ENCODE measurements at places on chromosomes 2 and 18. TPM values are rescaled to one million over a fixed set of nuclear protein-coding genes. Genes with fewer than 3 reads are reported as not detected.
A peak's percentile ranks its signal among the peaks of the same experiment; 100 is the strongest.

DNA sequence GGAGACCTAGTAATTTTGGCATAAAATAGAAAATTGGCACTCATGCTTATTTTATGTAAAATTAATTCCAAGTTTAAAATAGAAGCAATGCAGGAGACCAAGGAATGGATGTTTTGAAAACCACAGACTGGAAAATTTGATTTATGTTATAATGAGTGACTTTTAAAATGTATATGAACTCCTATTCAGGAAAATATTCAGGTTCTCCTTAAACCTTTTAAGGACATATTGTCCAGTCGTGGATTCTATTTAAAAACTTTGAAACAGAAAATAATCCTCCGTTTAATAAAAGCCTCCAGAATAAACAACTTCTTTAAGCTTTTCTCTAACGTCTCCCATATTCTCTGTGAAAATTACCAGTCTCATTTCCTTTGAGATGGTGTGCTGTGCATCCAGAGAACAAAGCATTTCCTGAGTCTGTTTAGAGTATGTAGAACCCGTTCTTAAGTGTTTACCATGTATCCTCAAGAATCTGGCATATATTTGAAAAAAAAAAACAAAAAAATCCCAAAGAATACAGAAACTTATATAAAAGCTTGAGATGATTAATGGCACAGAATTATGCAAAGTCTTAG is 8.6 kb upstream of the YES1 start:
- no peak for DNase-seq

GRCh38 chr2:192243488-192243887 is 48.8 kb upstream of the TMEFF2 start:
- peak; percentile 0 for DNase-seq

DNA sequence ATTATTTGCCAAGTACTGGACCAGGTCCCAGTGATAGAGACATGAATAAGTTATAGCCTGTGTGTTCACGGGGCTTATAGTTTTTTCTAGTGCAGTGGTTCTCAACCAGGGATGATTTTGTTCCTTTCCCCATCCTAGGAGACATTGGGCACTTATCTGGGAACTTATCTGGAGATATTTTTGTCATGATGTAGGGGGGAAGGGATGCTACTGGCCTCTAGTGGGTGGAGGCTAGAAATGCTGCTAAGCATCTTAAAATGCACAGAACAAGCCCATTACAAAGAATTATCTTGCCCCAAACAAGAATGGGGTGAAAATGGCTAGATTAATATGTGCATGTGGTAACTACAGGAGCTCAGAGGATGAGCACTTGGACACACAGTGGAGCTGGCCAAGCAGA is 75.2 kb downstream of the KLHL29 start:
- peak; percentile 34 for DNase-seq

Gene COLEC11
- total RNA-seq = not detected

Gene MYO7B
- 0.44 TPM for total RNA-seq

DNA sequence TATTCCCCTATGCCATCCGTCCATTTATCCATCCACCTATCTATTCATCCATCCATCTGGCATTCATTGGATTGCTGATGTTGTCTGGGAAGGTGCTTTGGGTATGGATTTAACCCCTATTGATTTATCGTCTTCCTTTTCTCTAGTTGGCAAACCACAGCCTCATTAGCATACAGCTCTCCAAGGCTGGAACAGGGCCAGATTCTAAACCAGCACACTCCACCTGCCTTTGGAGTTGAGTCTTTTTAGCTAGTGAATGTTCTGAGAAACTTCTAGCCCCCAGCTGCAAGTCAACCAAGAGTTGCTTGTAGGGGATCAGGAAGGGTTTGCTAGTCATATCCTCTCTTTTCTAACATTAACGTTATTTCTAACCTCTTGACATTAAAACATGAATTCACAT is 90.7 kb downstream of the NRP2 start:
- DNase-seq = no peak

DNA sequence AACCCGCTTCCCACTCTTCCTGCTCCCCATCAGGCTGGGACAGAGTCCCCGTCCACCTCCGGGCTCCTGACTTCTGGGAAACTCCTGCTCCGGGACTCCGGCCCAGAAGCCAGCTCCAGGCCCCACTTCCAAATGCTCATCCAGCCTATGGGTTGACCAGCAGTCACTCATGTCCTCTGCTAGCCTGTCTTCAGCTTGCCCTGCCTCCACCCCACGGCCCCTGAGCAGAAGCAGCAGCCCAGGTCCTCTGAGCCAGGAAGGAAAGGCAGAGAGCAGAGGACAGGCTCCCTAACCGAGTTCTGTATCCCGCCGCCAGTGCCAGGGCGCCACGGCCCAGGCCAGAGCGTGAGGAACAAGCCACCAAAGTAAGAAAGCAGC is 86.4 kb upstream of the ID2 start:
- no peak for DNase-seq

DNA sequence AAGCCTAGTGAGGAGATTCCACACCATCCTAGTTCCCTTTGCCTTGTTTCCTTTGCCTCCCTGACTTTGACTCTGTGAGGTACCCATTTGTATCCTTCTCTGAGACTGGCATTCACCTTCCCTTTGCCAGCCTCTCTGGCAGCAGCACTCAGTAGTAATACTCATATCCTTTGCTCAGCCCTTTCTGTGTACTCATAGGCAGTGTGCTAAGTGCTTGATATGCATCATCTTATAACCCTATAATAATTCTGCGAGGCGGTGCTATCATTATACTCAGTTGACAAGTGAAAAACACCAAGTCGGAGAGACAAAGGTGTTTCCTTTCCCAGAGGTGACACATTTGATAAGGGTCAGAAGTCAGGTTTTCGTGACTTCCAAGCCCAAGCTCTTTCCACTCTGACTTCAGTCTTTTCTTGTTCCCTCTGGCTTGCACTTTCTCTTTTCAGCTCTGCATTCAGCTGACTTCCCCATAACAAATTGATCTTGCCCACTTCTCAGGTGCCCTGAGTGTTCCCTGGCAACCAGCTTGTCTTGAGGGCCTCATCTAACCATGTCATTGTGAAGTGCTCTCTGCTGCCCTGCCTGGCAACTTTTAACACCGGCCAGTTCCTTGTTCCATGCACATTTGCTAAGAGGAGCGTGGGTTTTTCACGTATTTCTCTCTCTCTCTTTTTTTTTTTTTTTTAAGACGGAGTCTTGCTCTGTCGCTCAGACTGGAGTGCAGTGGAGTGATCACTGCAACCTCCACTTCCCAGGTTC is 94.5 kb upstream of the UPP2 start:
- no peak for DNase-seq

DNA sequence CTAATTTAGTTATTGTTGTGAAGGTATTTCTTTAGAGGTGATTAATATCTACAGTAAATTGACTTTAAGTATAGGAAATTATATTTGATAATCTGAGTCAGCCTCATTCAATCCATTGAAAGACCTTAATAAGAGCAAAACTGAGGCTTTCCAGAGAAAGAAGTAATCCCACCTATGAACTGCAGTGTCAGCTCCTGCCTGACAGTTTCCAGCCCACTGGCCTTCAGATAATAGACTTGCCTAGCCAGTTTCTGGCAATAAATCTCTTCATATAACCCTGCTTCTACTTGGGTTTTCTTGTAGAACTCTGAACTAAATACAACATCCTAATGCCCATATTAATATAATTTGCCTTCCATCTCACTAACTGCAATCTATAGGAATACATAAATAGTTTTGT is 437.9 kb upstream of the UBE2E3 start:
- no peak for DNase-seq

GRCh38 chr2:239801404-239802184 is 223.5 kb downstream of the NDUFA10 start:
- no peak for DNase-seq

All from HFFc6 (cell line).